ENCODE measurements at places on chromosomes 2 and 18. TPM values are rescaled to one million over a fixed set of nuclear protein-coding genes. Genes with fewer than 3 reads are reported as not detected.

DNA sequence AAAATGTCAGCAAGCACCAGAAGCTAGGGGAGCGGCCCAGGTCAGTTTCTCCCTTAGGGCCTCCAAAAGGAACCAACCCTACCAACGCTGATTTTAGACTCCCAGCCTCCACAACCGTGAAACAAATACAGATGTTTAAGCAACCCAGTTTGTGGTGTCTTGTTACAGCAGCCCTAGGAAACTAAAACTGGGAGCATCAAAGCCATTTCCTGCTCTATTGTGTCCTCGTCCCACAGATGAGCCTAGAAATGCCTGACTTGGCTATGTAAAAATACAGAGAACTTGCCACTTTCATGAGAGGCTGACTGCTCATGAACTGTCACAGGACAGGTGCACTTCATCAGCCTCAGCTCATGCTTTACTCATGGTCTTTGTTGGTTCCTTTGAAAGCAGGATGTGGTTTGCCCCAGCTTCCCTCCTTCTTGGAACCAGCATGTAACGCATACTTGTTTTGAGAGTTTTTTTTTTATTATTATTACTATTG, 97.6 kb upstream of the SLC39A10 start:
- peak; percentile 52 for DNase-seq

- no peak for DNase-seq
Measured at GRCh38 chr2:163748420-163748819, 12.6 kb upstream of the FIGN start.

DNA sequence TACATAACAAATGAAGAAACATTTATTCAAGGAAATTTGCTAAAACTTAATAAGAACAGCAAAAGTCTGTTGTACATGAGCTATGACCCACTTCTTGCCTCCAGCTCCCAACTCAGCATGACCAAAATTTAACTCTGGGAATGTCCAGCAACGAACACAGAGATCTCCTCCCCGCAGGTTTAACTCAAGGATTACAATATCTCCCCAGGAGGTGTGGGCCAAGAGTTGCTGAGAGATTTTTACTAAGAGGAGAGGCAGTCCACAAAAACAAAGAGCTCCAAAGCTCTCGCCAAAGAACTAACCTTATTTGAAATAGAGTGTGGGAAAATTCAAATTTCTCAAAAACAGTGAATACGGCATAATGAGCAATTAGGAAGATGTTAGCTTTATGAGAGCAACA, 318.5 kb downstream of the GRB14 start:
- no peak for DNase-seq

The OR6B2 gene
- total RNA-seq, result not detected

All from MG63 (cell line).